Hematopoietic multipotent progenitor cell (in vitro differentiated cells): ENCODE measurements at places on chromosomes 1 and 21.

GRCh38 chr1:15680561-15681348 lies 3.4 kb upstream of the PLEKHM2 start:
- DNase-seq = no peak

- DNase-seq = no peak
Measured at GRCh38 chr1:11481019-11481418, 2.1 kb downstream of the DISP3 start.

DNA sequence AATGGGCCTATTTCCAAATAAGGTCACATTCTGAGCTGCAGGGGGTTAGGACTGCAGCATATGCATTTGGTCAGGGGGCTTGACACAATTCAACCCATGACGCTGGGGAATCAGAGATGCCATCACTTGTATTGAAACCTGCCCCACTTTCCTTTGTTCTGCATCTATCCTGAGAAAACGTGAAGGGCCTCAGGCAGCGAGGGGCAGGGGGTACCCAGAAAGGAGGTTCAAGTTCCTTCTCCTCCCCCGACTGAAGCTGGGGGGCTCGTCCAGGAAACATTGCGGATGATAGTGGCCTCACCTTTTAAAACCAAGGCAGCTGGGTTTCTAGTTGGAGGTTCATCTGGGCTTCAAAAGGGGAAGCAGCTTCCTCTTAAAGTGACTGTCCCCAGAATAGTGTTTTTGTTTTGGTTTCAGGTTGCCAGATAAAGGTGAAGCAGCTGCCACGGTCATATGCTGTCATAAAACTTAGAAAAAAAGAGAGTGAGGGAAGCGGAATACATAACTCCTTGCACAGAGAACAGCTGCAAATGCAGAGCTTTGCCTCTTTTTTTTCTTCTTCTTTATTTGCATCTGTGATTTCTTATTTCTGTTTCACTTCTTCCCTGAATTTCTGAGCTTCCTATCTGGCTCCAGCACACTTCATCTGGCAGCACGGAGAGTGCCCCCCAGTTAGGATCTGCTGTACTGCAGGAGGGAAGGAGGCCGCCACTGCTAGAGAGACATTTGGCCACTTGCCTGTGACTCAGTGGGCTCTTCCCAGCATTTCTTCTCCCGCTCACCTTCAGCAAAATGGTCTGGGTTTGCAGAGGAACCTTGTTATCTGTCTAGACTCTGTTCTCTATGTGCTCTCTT lies 142.0 kb downstream of the AJAP1 start:
- DNase-seq = no peak

DNA sequence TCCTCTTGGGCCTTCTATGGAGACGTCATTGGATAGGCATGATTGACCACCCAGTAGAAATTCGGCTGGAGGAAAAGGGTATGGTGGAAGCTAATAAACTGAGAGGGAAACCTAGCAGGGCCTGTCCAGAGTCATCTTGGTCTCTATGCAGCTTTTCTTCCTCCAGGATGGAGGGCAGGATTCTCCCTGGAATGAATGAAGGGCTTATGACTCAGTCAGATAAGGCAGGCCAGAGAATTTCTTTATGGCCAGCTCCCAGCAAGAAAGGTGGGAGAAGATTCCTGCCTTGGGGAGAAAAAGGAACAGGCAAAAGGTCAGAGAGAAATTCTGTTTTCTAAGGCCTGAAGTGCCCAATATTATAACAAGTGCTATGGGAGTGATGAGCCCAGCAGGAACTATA lies 17.1 kb downstream of the FBLIM1 start:
- no peak for DNase-seq

DNA sequence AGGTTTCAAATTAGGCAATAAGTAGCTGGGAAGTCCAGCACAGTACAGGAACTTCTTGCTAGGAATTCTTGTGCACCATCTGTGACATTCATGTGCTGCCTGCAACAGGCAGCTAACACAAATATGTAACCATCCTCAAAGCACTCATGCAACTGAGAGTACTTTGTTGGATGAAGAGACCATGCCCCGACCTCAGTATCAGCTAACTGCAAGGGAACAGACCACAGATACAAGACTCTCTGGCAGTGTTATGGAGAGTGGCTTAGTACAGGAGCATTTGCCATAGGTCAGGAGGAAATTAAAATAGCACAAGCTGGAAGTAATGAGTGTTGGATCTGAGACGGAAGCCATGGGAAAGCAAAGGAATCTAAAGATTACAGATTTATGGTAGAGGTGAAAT lies 123.6 kb downstream of the LRRC53 start:
- no peak for DNase-seq
